Skeletal muscle cell (primary cell): ENCODE measurements at places on chromosomes 6 and 20.

- peak; percentile 74 for DNase-seq
Observed at GRCh38 chr6:4460586-4461475, 315.4 kb upstream of the CDYL start.

DNA sequence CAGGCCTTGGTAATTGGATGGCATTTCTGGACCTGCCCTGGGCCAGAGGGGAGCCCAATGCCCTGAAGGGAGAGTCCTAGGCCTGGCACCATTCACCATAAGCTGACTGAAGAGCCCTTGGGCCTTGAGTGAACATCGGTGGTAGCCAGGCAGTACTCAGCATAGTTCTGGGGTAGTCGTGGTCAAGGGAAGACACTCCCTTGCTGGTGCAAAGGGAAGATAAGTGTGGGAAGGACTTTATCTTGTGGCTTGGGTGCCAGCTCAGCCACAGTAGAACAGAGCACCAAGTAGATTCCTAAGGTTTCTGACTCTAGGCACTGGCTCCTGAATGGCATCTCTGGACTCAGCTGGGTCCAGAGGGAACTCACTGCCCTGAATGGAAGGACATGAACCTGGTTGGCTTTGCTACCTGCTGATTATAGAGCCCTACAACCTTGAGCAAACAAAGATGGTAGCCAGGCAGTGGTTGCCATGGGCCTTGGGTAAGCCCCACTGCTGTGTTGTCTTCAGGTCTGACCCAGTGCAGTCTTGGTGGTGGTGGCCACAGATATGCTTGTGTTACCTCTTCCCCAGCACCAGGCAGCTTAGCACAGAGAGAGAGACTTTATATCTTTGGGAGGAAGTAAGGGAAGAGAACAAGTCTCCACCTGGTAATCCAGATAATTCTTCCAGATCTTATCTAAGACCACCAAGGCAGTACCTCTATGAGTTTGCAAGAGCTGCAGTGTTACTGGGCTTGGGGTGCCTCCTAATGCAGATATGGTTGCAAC is 83.5 kb downstream of the PRDM13 start:
- DNase-seq, result no peak

DNA sequence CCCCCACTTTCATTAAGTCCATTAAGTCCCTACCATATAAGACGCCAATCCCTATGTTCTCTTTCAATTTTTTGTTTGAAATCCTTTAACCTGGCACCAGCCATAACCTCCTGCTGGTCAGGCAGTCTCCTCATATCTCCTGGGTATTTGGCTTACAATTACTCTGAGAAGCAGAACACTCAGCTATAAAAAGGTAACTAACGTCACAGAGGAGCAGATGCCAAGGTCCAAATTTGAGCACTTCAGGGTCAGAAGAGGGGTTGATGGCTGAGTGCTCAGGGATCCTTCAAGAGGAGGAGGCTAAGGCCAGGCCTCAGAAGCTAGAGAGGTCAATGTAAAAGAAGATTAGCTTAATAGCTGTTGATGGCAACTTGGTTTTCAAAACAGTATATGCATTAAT is 22.3 kb upstream of the RCAN2 start:
- DNase-seq, result no peak

- DNase-seq, result no peak
Observed at GRCh38 chr6:109595998-109596397, 95.0 kb downstream of the AK9 start.

DNA sequence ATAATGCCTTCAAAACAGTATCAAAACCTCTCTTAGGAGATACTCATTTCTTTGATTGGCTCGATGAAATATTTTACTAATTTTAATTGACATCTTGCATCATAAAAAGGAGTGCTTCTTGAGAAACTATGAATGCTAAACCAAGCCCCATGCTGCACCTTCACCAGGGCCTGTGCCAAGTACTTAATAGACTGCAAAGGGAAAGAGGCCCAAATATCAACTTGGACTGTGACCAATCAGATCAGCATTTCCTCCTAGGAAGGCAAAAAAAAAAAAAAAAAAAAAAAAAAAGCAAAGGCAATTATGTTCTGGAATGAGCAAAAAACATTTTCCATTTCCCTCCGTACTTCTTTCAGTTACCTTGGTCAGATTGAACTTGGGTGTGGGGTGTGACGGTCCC is 253.0 kb upstream of the SOX4 start:
- DNase-seq, result no peak

- DNase-seq, result no peak
Observed at GRCh38 chr6:39471954-39472659, 149.6 kb upstream of the KCNK16 start.

DNA sequence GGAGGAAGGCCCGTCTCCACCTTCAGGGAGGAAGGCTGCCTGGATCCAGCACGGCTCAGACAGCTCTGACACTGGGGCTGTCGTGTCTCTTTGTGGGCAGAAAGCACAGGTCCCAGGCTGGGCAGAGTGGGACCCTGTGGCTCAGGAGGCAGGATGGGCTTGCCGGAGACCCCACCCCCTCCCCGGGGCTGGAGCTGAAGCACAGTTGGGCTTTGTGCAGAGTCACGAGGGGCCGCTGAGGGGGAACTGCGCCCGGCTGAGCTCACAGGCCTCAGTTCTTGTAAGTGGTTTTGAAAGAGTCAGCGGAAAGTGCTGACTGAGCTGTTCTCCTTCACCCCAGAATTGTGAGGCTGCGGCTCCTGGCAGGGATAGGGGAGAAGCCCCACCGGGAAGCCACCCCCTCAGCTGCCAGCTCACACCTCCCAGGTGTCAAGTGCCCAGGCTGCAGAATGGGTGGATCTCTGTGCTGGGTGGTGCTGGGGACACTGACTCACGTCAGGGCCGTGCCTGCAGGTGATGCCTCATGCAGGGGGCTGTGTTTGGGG is 145.5 kb upstream of the RNF24 start:
- DNase-seq, result peak; percentile 41

- DNase-seq, result no peak
Observed at GRCh38 chr6:15536198-15536955, 126.5 kb downstream of the DTNBP1 start.

GRCh38 chr20:50866036-50866685 is 65.1 kb downstream of the ADNP start:
- no peak for DNase-seq

GRCh38 chr6:83464381-83465140 is 33.7 kb upstream of the ME1 start:
- no peak for DNase-seq

DNA sequence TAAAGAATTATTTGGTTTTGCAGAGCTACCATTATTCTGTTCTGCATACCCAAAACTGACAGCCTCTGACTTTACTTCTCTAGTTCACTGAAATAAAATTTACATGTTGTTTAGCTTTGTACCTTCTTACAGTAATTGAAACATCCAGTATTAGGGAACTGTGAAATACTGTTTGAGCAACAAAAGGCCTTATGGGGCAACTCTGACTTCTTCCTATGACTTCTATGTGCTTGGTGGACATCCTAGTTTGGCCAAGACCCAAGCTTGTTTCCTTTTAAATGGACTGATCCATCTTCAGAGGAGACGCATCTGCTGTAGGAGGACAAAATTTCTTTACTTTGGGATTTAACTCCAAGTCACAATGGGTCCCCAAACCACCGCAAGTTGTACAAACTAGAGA is 44.7 kb downstream of the NR2E1 start:
- no peak for DNase-seq

DNA sequence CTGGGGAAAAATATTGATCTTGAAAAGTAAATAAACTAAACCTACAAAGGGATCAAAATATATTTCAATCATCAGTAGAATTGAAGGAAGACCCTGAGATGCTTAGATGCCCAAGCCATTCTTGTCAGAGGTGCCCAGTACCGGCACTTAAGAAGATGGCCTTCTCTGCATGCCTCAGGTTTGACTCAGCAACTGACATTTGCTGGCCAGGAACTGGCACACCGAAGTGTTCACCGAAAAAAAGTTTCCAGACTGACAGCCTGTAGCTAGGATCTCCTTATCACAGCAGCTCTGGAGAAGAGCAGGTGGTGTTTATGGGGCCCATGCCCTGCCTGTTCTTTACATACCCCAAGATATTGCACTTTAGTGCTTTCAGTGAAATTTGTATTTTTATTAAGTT is 203.2 kb downstream of the MOXD1 start:
- no peak for DNase-seq

GRCh38 chr6:144416244-144416643 is 131.1 kb downstream of the UTRN start:
- DNase-seq, result no peak

DNA sequence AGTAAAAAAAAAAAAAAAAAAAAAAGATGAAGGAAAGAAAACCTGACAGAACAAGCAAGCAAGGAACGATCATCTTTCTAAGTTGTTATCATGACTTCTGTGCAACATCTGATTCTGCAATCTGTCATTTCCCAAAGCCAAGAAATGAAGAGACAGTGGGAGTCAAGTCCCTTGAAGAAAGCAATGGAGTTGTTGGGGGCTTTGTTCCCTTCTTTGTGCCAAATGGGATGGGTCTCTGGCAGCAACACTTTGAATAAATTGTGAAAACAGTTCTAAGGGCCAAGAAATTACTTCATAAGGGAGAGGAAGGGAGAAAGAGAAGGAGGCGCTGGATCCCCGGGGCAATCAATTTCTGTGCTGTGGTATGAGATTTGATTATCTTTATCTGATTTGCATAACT is 33.3 kb upstream of the RSPO3 start:
- DNase-seq, result no peak

GRCh38 chr6:96923400-96923799 is 1.1 kb upstream of the KLHL32 start:
- DNase-seq, result no peak

- DNase-seq, result no peak
Observed at GRCh38 chr20:13353261-13353945, 132.3 kb downstream of the ISM1 start.

- DNase-seq, result no peak
Observed at GRCh38 chr6:106027758-106028157, 58.4 kb upstream of the PRDM1 start.

DNA sequence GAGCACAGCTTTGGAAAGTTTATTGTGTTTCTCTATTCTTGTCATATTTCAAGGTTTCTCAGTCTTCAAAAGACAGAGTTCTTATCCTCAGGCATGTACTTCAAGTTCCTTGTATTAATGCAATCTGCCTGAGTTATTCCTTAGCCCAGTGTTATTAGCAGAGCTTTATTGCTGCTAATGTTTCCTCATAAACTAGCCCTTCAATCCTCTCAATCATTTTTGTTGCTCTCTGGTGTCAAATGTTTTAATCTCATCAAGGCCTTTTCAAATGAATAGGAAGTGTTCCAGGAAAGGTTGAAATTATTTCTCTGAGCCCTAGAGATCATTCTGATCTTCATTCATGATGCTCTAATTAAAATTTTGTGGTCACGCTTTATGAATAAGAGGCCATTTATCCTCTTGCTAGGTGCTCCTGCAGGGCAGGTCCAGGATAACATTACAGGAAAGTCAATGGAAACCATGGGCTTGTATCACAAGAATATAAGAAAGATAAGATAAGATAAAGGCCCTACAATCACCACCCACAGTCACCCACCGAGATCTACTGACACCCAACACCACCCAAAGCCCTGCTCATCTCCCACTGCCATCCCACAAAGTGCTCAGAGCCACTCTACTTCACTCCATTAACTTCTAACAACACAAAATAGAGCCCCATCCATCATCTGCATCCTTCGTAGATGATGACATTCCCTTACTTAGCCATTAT is 125.9 kb downstream of the COL9A1 start:
- no peak for DNase-seq

- no peak for DNase-seq
Observed at GRCh38 chr6:75991941-75992340, 80.5 kb downstream of the IMPG1 start.

- DNase-seq, result no peak
Observed at GRCh38 chr6:54876365-54876764, 29.8 kb downstream of the FAM83B start.

DNA sequence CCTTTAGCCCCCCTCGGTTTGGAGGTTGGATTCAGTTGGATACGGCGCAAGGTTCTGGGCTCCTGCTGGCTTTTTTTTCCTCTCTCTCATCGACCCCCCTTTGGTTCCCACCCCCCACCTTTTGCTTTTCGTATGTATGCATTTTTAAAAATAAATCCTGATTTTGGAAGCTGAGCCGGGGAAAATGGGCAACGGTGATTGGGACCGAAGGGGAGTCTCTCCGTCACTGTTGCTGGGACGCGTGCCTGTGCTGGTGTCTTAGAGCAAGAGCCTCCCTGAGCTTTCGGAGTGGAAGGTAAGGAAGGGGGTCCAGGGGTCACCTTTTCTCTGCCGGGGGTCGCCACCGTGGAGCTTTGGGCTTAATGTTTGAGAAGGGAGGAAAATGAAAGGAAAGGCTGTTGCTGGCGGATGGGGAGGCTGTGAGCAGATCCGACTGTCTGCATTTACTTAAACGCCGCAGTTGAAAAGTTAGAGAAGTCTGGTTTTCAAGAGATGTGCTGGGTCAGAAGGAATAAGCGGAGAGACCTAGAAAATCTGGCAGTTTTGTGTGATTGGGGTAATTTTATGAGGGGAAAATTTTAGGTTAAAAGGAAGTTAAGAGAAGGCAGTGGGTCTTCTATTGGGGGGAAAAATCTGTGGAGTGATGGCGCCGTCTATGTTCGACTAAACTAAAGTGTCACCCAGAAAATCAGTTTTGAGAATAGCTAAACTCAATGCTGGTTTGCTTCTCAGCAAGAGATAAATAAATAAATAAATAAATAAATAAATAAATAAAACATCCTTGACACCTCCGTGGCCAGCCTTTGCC is 828 bp downstream of the ADGRB3 start:
- DNase-seq, result no peak

- DNase-seq, result no peak
Observed at GRCh38 chr6:110399219-110400071, 15.9 kb downstream of the DDO start.

- DNase-seq, result no peak
Observed at GRCh38 chr6:20265842-20266241, 53.6 kb upstream of the MBOAT1 start.
